NCI-H748 treated with DMSO at 0.1 percent for 48 hours (cell line): ENCODE measurements at places on chromosomes 1 and 21.

DNA sequence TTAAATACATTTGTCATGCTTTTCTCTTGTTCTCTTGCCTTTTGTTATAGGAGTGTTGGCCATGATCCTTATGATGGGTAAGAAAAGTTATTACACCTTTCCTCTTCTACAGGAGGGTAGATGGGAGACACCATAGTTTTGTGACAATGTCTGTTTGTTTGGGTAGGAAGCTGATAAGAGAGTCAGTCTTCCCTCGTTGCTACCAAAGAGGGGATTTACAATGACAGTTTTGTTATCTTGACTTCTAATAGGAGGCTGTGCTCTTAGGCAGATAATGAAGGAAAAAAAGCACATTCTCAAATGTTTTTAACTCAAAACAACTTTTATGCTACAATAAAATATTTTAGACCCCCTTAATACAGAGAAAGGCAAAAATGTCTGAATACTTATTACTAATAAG is 48.0 kb upstream of the WLS start:
- DNase-seq, result no peak

DNA sequence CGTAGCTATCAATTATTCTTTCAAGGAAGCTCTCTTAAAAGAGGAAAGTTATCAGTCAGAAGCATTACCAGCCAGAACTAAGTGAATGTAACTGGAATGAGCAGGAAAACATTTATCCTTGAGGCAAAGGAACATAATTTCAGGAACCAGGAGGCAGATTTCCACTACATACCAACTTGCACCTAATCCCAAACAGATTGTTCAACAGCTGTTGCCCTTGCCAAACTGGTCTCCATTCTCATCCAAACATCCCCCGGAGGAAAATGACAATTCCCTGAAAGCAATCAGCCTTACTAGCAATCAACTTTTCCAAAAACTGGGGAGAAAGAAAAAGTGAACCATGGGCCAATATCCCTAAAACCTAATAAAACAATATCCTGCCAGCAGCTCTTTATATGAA is 35.0 kb downstream of the ENAH start:
- no peak for DNase-seq

DNA sequence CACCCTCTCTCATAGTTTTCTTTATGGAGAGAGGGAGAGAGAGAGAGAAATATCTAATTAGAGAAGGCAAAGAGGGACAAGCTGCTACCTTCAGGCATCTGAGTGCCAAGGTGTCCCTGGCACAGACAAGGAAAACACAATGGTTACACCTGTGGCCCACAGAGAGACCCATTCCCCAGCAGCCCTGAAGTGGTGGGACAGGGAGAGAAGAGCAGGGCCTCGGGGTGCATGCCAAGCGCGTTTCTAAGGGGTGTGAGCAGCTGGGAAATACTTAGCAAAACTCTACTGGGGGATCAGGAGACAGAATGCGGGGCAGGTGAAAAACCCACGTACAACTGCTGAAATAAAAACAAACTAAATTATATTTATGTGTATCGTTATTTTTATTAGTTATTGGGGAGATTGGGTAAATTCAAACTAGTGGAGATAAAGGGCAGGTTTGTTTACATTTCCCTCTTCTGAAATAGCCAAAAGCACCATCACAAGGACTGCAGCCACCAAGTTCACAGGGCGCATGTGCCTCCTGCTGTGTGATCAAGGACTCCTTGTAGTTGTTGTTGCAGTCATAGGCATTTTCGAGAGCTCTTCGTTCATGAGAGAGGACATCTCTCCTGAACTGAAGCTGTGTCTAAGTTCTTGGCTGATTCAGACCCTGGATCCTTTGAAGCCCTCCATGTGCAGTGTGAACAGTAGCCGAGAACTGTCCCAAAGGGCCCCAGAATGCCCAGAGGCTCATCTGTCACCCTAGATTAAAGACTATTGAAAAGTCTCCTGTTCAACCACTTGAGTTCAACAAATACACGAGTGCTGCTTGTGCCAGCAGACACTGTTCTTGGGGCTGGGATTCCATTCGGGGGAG is 737 bp upstream of the SERPINC1 start:
- no peak for DNase-seq

DNA sequence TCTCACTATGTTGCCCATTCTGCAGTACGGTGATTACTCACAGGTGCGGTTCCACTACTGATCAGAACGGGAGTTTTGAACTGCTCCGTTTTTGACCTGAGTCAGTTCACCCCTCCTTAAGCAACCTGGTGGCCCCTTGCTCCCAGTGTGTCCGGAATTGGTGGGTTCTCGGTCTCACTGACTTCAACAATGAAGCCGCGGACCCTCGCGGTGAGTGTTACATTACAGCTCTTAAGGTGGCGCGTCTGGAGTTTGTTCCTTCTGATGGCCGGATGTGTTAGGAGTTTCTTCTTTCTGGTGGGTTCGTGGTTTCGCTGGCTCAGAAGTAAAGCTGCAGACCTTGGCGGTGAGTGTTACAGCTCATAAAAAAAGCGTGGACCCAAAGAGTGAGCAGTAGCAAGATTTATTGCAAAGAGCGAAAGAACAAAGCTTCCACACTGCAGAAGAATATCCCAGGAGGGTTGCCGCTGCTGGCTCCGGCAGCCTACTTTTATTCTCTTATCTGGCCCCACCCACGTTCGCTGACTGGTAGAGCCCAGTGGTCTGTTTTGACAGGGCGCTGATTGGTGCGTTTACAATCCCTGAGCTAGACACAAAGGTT is 17.6 kb upstream of the PARP1 start:
- DNase-seq, result no peak

GRCh38 chr1:156639601-156640101 is 2.3 kb upstream of the BCAN start:
- DNase-seq, result no peak

- DNase-seq, result no peak
These were observed 14.6 kb downstream of the NTRK1 start for GRCh38 chr1:156875341-156875615.

GRCh38 chr1:29991815-29992214 is 731.6 kb downstream of the MATN1 start:
- no peak for DNase-seq

DNA sequence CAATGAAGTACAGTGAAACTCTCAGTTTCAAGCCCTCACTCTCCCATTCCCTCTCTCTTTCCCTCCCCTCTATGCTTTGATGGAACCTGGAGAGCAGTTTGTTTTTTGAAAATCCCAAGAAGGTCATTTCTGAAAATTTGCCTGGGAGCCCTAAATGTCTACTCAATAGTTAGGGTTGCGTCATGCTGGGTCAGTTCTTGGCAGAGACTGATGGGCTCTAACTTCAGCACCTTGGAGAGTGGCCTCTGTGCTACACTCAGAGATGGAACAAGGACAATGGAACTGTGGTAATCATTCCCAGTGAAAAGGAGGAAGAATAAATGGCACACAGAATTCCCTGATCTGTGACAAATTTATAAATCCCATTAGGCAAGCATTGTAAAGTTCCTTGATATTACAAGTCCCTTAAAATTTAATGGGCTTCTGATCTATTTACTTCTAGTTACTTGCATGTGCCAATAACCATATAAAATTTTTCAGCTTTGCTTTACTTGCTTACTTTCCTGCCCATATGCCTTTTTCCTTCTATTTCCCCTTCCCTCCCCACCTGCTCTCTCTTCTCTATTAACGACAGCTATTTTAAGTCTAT is 182.9 kb upstream of the KCND3 start:
- no peak for DNase-seq

DNA sequence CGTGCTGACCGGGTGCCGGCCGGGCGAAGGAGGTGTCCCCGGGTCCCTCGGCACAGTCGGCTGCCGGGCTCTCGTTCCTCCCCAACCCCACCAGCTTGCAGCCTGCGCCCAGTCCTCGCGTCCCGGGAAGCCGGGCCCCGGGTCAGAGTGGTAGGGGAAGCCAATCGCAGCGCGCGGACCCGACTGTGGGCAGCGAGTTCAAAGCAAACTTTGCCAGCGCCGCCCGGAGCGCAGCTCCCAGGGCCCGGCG is 328 bp downstream of the MYCL start:
- no peak for DNase-seq

- no peak for DNase-seq
These were observed 22.8 kb downstream of the DHRS3 start for GRCh38 chr1:12594966-12595756.

DNA sequence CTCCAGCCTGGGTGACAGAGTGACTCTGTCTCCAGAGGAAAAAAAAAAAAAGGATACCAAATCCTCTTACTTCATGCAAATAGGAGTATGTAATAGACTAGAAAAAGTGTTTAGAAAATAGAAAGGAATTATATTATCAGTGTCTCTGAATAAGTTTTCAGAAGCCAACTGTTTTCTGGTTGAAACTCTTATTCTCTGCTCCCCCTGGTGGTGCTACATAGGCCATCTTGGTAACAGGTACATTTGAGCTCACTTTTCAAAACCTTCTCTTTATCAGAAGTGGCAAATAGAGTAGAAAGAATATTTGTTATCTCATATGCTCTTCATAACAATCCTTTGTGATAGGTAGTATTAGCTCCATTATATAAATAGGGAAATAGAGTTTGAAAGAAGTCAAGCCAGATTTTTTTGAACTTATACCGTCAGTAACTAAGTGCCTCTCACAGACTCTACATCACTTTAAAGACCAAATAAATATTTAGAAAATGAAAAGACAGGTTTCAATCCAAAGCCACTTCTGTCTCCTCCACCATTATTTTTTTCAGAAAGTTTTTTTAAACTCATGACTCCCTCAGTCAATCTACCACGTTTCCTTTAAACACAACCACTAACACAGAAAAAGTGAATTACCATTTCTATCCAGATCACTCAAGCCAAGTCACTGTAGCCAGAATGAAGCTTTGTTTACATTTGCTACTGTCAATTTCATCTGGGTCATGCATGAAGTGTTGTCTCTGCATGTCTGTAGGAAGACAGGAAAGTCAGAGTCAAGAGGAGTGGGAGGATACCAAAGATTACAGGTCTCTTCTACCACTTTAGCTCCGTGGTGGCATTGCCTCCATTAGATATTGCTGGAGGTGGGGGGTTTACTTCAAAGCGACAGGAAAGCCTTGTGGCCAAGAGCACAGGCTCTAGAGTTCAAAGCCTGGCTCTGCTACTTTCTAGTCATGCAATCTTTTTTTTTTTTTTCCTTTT is 45.6 kb downstream of the IL23R start:
- DNase-seq, result peak; percentile 9

GRCh38 chr1:7726623-7727022 is 44.5 kb upstream of the VAMP3 start:
- DNase-seq, result no peak

GRCh38 chr1:70666381-70667140 is 255.5 kb downstream of the CTH start:
- no peak for DNase-seq

DNA sequence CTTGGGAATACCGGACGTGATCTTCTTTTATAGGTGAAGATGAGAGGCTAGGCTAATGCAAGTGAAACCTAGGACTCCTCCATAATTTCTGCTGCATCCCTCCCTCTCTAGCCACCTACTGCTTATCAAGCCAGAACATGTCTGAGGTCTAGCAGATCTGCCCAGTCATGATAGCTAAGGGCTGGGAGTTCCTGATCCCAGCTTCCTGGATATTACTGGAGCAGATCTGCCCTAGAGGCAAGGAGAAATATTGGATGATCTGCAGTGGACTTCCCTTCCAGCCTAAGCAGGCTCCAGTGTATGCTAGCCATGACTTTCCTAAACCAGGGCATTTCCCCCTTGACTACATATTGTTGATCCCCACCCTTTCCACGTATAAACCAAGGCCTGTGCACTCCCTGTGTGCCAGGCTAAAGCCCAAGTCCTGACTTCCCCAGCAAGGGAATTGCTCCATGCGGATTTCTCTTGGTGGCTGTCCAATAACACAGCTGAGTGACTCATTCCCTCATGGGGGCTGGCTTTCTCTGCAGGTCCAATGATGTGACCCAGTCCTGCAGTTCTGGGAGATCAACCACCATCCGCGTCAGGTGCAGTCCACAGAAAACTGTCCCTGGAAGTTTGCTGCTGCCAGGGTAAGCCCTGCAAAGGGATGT is 15.5 kb upstream of the SARS1 start:
- DNase-seq, result no peak

DNA sequence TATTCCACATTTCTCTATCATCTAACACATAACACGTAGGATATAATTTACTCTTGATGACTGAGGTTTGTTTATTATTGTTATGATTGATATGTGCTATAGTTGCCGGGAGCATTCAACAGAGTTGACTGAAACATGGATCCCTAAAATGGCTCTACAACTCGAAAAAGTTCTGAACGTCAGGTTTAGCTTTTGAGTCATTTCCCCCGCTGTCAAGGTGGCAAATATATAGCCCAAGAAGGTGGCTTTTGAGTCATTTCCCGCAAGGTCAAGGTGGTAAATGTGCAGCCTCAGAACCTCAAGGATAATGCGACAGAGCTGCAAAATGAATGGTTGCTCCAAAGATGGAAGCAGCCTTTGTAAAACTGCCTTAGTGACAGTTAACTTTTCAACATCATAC is 104.0 kb downstream of the NIBAN1 start:
- no peak for DNase-seq

- no peak for DNase-seq
These were observed 448 bp downstream of the GATAD2B start for GRCh38 chr1:153922076-153922971.

- DNase-seq, result no peak
These were observed 30.0 kb upstream of the SSX2IP start for GRCh38 chr1:84720221-84720780.

DNA sequence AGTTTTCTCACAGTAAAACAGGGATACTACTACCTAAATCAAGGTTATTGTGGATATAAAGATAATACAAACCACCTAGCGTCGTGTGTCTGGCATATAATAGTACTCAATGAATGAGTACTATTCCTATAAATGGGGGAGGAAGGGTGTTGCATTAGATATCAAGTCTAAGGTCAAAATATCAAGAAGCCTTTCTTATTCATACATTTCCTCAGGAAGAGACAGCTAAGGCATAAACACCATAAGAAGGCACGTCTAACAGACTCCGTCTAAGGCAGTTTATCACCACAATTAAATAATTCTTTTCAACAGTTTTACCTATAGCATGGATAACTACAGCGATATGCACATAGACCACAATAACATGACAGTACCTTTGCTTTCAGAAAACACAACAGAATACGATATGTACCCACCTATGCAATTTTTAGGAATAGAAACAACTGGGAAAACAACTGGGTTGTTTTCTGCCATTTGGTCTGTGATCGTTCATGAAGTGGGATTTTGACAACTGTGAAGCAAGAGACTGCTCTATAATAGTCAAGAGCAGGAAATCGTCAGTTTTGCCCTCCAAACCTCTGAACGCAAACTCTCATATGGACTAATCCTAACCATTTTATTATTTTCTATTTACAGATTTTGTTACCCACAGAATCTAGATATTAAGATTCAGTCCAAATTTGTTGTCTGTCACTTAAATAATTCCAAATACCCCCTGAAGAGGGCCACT is 53.1 kb downstream of the HNRNPR start:
- DNase-seq, result no peak
